NCI-H526 treated with DMSO at 0.1 percent for 48 hours (cell line): ENCODE measurements at places on chromosomes 11 and 22.
A peak's percentile ranks its signal among the peaks of the same experiment; 100 is the strongest.

DNA sequence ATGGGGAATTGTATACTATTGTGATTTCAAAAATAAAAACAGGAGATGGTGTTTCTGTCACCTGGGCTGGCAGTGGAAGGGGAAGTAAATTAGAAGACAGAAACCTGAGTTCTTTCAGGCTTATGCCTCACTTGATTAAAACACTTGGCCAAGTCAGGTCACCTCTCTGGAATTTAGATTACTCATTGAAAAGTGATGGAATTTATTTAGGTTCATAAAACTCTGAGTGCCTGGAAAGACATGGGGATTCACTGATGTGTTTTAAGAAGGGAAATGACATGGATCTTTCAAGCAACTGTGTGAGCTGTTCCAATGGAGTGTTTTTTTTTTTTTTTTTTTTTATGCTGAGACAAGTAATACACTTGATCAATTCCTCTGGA, 400.1 kb downstream of the TMEM135 start:
- DNase-seq = no peak

DNA sequence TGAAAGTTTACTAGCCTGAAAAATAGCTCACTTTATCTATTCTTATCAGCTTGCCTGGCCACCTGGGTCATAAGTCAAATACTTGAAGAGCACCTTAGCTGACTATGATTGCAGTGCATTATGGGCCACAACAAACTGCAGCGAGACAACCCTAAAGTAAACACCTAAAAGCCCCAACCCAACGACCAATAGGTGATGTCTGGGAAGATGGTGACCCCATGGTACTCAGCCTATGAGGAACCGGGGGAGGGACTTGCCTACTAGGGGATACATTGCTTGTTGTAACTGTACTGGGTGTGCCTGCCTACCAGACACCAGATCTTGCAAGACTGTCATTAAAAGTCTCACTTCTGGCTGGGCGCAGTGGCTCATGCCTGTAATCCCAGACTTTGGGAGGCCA, 35.6 kb upstream of the APOBEC3A start:
- no peak for DNase-seq

- DNase-seq = no peak
These were observed 36.0 kb upstream of the OR4B1 start for GRCh38 chr11:48180627-48181026.

DNA sequence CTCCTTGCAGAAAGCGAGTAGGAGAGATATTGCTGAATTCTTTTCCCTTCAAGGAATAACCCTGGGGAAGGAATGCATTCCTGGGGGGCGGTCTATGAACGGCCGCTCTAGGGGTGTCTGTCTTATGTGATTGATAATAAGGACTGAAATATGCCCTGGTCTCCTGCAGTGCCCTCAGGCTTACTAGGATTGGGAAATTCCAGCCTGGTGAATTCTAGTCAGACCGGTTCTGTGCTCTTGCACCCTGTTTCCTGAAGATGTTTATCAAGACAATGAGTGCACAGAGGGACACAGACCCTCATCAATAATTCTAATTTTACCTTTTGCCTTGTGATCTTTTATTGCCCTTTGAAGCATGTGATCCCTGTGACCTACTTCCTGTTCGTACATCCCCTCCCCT, 140.7 kb downstream of the LUZP2 start:
- DNase-seq = no peak

GRCh38 chr11:10307022-10307399, 2.1 kb downstream of the ADM start:
- DNase-seq = peak; percentile 57

DNA sequence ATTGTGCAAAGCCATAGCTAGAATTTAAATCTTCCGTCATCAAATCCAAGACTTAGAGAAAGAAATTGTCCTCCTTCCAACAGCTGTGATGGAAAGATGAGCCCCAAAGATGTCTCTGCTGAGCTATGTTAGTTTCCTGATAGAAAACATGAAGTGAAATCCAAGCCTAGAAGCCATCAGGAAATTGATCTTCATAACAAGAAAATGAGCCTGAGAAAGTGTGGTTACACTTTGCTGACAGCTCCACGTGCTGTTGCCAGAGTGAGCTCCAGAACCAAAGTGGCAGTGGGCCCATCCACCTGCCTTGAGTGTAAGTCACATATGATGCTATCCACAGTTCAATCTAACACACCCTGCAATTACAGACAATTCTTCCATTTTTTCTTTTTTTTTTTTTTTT, 58.0 kb upstream of the UBASH3B start:
- DNase-seq = no peak

GRCh38 chr11:75338516-75339208, 12.8 kb downstream of the ARRB1 start:
- DNase-seq = peak; percentile 61

- no peak for DNase-seq
These were observed 489.6 kb downstream of the MN1 start for GRCh38 chr22:27311698-27312550.

GRCh38 chr11:75873417-75874221, 58.6 kb downstream of the UVRAG start:
- DNase-seq = no peak

DNA sequence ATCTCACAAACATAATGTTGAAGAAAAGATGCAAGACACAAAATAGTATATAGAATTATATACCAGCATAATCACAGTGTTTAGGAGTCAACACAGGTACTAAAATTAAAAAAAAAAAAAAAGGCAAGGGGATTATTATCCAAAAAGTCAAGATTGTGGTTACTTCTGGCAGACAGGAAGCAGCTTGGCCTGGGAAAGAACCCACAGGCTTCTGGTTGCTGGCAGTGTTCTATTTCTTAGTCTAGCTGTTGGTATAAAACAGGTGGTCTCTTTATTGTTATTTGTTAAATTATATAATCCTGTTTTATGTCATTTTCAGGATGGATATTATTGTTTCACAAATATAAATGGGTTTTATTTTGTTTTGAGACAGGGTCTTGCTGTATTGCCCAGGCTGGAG, 54.0 kb downstream of the C11orf58 start:
- DNase-seq = no peak

DNA sequence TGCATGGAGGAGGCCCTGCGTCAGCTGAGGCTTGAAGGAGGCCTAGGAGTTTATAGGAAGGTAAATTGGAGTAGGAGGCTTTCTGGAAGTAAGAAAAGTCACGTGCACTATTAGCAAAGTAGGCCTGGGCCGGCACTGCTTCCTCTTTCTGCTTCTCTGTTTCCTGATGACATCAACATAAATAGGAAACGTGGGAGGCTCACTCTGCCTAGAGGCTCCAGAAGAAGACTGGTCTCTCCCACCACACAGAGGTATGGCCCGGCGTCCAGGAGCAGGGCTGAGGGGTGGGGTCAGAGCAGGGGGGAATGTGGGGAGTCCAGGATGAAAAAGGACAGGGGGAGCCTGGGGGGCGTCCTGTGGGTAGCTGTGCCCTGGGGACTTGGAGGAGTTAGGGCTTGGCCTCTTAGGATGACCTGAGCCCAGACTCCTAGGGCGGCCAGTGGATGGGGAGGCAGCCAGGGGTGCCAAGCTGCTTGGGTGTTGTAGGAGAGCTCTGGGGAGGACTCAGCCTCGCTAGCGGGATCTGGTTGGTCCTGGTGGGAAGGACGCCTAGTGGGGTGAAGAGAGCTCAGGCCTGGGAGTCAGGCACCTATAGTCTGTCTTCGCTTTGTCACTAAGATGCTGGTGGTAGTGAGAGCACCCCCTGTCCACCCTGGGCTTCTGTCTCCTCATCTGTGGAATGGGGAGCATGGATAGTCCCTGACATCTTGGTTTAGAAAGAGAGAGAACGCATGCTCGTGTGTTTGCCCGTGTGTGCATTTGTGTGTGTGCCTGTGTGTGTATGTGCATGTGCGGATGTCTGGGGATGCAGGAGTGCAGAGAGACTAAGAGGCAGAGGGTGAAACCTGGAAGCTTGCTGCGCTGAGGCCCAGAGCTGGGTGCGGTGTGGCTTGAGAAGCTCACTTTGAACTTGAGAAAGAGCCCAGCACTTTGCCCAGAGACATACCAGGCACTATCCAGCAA, at the start of gene CSF2RB:
TSS of gene CSF2RB (plus strand) at position 202 of the 963 bp plus-strand sequence. CDS start 8,580 bp downstream, outside the sequence.
- no peak for DNase-seq

DNA sequence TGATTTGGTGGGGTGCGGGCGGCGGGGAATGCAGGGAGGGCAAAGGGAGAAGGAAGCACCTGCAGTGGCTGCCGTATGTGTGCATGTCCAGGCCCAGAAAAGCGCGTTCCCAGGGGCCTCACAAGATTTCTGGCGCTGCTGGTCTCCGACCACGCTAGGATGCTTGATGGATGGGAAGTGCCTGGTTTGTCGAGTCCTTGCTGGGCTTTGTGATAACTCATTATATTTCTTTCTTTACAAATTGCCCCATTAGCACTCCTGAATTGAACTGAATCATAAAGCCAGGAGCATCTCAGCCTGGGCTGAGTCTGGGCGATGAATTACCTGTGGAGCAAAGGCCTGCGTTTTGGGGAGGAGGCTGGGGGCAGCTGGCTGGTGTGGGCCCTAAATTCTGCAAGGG, 69.2 kb upstream of the LMO1 start:
- DNase-seq = no peak

DNA sequence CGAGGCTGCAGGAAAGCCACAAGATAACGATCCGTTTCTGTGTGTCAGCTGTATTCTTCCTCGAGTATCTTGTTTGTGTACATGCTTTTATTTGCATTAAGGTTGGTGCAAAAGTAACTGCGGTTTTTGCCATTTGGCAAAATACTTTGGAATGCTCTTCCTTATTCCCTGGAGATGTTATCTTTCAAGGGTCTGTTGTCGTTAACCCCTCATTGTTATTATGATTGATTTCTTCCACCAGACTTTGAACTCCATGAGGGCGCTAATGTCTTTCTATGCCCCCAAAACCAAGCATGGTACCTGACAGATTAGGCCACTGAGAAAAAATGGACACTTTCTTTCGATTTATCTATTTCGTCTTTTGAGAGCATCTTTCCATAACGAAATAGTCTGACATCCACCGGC, 563 bp upstream of the PSMA1 start:
- no peak for DNase-seq

DNA sequence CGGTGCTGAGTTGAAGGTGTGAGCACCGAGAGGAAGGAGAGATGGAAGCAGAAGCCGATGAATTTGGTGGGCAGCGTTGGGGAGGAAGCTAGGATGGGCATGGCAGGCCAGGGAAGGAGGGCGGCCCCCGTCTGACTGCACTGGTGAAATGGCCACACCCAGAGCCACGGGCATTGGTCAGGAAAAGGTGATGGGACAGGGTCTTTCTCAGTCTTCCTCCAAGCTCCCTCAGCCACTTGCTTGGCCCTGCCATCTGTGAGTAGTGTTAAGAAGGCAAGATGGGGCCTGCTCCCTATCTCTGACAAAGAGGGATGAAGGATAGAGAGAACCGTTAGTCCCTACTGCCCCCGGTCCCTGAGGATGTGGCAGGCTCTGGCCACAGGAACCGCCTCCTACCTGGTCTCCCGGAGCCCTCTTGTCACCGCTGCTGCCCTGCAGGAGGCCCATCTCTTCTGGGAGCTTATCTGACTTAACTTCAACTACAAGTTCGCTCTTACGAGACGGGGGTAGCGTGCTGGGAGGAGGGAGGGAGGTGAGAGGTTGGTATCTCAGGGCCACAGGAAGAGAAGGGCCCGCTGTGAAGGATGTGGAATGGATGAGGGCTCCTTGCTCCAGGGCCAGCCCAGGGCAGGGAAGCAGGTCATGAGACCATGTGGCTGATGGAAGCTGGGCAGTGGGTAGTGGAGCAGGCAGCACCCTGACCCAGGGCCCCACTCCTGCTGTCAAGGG, 6.8 kb downstream of the MCAM start:
- no peak for DNase-seq

DNA sequence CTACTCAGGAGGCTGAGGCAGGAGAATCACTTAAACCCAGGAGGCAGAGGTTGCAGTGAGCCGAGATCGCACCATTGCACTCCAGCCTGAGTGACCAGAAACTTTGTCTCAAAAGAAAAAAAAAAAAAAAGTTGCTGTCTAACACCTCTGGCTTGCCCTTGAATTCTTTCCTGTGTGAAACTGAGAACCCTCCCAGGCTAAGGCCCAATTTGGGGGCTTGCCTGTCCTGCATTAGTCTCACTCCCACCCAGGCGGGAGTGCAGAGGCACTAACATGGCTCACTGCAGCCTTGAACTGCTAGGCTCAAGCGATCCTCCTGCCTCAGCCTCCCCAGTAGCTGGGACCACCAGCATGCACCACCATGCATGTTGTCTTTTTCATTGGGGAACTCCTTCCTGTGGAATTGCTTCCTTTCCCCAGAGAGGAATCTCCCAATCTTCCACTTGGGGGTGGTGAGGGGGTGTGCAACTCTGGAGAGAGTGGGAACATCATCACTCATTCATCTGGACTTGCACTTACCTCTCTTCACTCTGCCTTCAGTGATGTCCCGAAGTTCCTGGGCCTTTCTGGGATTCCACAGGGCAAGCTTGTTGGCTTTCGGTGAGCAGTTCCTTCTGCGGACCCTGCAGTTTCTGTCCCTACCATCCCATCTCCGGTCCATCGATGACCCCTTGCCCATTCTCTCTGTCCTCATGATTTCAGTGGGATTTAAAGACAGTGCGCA, 62.1 kb upstream of the CREB3L1 start:
- no peak for DNase-seq

- DNase-seq = no peak
These were observed 10.3 kb downstream of the TP53I11 start for GRCh38 chr11:44940404-44940803.

DNA sequence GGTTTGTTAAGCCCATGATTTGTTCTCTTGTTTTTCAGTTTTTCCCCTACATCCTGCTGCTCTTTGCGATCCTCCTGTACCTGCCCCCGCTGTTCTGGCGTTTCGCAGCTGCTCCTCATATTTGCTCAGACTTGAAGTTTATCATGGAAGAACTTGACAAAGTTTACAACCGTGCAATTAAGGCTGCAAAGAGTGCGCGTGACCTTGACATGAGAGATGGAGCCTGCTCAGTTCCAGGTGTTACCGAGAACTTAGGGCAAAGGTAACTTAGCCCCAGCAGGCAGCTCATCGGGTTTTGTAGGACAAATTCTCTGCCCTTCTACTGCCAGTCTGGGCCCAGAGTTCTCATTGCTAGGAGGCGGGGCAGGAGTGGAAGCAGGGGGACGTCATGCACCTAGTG, 49.7 kb downstream of the PANX1 start:
- no peak for DNase-seq

DNA sequence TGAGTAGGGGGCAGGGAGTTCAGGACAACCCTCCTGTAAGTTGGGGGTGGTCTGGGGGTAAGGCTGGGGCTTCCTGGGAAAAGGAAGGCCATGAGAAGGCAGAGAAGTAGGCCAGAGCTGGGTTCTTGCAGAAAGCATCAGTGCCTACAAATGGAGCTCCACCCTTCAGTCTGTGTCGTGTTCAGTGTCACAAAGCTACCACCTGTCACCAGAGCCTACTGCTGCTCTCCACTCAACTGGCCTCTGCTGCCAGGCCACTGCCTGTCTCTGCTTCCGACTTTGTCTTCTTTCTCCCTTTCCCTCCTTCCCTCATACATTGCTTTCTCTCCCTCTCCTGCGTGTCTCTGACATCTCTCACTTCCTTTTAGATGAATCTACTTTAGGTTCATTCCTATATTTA, 3.4 kb upstream of the WBP2NL start:
- no peak for DNase-seq

DNA sequence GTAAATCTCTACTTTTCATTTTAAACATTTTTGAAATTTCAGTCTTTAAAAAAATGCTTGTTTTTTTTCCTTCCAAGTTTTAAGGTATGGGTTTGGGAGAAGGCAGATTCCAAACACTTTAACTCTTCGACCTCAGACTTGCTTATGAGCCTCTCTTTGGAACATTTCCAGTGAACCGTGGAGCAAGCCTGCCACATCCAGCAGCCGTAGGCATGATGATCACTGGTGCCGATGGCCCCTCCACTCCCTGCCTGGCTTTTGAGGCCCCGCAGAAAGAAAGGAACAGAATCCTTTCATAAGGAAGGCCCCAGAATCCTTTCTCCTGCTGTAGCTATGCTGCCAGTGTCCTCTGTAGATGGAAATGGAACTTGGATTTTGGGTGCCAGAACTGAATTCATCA, 50.7 kb downstream of the BMAL1 start:
- DNase-seq = no peak

- no peak for DNase-seq
These were observed 24.5 kb downstream of the MCHR1 start for GRCh38 chr22:40703736-40704135.
